ENCODE measurements at places on chromosomes 13 and 19.

- no peak for DNase-seq
Measured at GRCh38 chr13:72514146-72514545, 213.3 kb downstream of the MZT1 start.

GRCh38 chr13:98582947-98583346, 6.0 kb upstream of the STK24 start:
- no peak for DNase-seq

DNA sequence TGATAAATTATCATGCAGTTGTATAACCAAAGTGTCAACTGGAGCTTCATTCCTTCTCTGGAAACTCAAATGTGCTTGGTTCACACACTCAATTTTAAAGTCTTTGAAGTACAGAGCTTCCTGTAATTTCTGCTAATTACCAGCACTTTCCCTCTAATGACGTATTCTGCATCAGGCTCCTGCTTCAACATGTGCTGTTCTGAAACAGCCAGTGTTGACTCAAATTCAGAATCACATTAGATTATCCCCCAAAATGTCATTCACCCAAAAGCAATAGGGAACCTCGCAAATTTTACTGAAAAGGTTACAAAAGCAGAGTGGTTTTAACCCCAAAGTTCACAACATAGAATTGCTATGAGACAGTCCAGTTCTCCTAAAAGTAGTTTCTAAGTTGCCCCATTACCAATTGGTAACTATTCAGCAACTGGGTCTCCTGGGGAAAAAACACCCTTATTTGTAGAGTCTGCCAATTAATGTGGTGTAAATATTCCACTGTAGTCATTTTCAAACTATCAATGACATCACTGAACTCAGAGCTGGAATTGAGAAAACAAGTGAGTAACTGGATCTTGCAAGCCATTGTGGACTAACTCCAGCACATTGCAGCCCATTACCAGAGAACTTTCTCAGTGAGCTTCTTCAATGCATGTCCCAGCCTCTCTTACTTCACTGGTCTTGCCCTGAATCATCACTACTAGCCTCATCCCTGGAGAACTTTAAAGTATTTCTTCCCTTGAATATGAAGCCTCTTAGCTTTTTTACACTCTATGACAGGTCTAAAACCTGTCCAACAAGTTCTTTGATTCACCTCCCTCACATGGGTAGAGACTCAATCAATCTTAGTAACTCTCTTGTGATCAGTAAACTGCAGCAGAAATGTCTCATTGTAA, 955.4 kb downstream of the EFNB2 start:
- no peak for DNase-seq

- no peak for DNase-seq
Measured at GRCh38 chr13:94999871-95000270, 287.5 kb upstream of the SOX21 start.

GRCh38 chr13:75660694-75661093, 24.6 kb downstream of the LMO7 start:
- DNase-seq, result no peak

GRCh38 chr19:4089946-4090345, 23.2 kb upstream of the ZBTB7A start:
- DNase-seq, result no peak

DNA sequence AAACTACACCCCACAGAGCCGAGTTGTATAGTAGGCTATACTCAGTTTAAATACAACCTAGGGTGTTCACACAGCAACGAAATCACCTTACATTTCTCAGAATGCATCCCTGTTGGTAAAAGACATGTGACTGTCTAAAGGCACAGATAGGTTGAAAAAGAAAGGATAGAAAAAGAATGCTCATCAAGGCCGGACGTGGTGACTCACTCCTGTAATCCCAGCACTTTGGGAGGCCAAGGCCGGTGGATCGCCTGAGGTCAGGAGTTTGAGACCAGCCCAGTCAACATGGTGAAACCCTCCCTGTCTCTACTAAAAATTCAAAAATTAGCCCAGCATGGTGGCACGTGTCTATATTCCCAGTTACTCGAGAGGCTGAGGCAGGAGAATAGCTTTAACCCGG, 3.8 kb upstream of the IL17D start:
- no peak for DNase-seq
